ENCODE measurements at places on chromosomes 16 and 17.

DNA sequence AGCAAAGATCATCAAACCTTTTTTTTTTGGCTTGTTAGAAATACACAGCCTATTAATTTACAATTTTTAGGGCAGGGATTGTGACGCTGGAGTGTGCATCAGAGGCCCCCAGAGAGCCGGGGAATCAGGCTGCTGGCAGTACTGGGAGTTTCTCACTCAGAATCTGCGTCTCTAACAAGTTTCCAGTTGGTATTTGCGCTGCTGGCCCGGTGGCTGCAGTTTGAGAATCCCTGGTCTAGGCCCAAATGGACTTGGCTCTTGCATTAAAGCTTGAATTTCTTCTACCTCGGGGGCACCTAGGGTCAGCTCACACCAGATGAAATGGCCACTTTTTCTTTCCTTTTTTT is 150.9 kb upstream of the CIBAR2 start:
- H3K27me3 ChIP-seq = peaks cover 10% of the 10 kb centered on the region
- DNase-seq = no peak
- no peaks in the 10 kb centered on the region for H3K36me3 ChIP-seq
- no peak overlapping the region for H3K27ac ChIP-seq
- no peaks in the 10 kb centered on the region for H3K4me1 ChIP-seq
- no peak overlapping the region for H3K4me3 ChIP-seq

GRCh38 chr17:69286257-69286656 is 40.7 kb downstream of the ABCA5 start:
- H3K36me3 ChIP-seq = peaks cover 28% of the 10 kb centered on the region
- no peak overlapping the region for H3K27ac ChIP-seq
- no peaks in the 10 kb centered on the region for H3K4me1 ChIP-seq
- H3K27me3 ChIP-seq = no peaks in the 10 kb centered on the region
- DNase-seq = no peak

- DNase-seq = no peak
- H3K4me3 ChIP-seq = no peak overlapping the region
- H3K4me1 ChIP-seq = no peaks in the 10 kb centered on the region
- no peak overlapping the region for H3K27ac ChIP-seq
- no peaks in the 10 kb centered on the region for H3K36me3 ChIP-seq
Observed at GRCh38 chr17:62781831-62782251, 26.3 kb downstream of the MARCHF10 start.

- no peak overlapping the region for H3K27ac ChIP-seq
- no peak overlapping the region for H3K4me3 ChIP-seq
- no peaks in the 10 kb centered on the region for H3K4me1 ChIP-seq
- H3K36me3 ChIP-seq = peaks cover 3% of the 10 kb centered on the region
- no peak for DNase-seq
Observed at GRCh38 chr16:53654946-53655345, 48.7 kb downstream of the RPGRIP1L start.

DNA sequence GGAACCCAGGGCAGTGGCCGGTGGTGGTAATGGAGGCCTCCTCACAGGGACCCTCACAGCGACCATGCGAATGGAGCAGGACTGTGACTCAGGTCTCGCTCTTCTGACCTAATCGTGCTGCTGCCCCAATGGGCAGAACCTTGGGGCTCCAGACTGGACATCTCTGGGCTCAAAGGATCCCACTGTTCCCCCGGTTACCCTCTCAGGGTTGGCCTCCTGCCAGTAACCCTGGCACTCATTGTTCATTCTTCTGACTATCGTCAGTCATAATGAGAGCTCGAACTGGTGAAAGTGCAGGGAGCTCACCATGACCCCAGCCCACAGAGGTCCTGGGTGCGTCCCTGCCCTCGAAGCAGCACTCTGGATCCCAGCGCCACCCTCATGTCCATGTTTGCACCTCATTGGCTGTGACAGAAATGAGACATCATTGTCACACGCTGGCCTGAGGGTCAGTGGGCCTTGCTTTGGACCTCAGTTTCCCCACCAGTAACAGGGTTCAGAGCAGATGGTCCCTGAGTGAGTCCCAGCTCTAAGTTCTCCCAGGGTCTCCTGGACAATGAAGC is 4.0 kb upstream of the NPRL3 start:
- peaks cover 4% of the 10 kb centered on the region for H3K27me3 ChIP-seq
- no peak for DNase-seq
- peaks cover 3% of the 10 kb centered on the region for H3K36me3 ChIP-seq
- peaks cover 2% of the 10 kb centered on the region for H3K4me1 ChIP-seq

DNA sequence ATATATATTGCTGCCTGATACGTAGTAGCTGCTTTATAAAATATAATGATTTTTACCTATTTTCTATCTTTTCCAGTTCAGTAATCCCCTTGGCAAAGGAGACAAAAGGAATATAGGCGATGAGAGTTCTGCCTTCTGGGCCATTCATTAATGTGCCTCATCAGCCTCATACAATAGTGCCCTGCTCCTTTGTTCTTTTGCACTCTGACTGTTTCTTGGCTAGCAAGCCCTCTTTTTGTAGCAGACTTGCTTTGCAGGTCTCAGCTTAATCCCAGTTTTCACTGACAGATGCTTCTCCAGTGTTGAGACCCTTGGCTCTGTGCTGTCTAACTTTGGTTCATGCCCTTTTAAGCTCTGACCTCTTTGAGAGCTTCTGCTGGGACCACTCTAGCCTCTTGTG is 10.4 kb downstream of the HSD17B2 start:
- H3K36me3 ChIP-seq = no peaks in the 10 kb centered on the region
- no peaks in the 10 kb centered on the region for H3K4me1 ChIP-seq
- H3K27ac ChIP-seq = no peak overlapping the region
- DNase-seq = no peak
- no peak overlapping the region for H3K4me3 ChIP-seq

GRCh38 chr17:47687748-47688147 is 6.2 kb upstream of the TBKBP1 start:
- no peak for DNase-seq
- no peak overlapping the region for H3K4me3 ChIP-seq
- peaks cover 22% of the 10 kb centered on the region for H3K4me1 ChIP-seq
- H3K27me3 ChIP-seq = no peaks in the 10 kb centered on the region

DNA sequence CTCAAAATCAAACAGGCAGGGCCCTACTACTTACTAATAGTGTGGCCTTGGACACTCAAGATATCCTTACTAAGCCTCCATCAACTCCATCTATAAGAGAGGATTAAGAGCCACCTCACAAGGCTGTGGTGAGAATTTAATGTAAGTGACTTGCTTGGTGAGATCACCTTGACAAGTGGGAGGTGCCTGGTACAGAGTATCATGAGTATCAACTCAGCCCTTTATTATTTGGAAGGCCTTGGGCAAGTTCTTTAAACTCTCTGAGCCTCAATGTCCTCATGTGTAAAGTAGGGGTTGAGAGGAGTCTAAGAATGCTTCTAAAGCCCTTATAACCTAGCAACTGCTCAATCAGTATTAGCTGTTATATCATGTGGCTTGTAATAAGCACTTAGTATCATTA is 15.0 kb downstream of the THUMPD1 start:
- DNase-seq = no peak
- no peaks in the 10 kb centered on the region for H3K4me1 ChIP-seq
- no peaks in the 10 kb centered on the region for H3K36me3 ChIP-seq
- no peaks in the 10 kb centered on the region for H3K27me3 ChIP-seq
- no peak overlapping the region for H3K4me3 ChIP-seq

GRCh38 chr17:28864991-28865849 is 10.4 kb downstream of the ERAL1 start:
- no peak for DNase-seq
- H3K4me1 ChIP-seq = peaks cover 3% of the 10 kb centered on the region
- H3K4me3 ChIP-seq = no peak overlapping the region
- H3K36me3 ChIP-seq = peaks cover 10% of the 10 kb centered on the region
- H3K27me3 ChIP-seq = no peaks in the 10 kb centered on the region

DNA sequence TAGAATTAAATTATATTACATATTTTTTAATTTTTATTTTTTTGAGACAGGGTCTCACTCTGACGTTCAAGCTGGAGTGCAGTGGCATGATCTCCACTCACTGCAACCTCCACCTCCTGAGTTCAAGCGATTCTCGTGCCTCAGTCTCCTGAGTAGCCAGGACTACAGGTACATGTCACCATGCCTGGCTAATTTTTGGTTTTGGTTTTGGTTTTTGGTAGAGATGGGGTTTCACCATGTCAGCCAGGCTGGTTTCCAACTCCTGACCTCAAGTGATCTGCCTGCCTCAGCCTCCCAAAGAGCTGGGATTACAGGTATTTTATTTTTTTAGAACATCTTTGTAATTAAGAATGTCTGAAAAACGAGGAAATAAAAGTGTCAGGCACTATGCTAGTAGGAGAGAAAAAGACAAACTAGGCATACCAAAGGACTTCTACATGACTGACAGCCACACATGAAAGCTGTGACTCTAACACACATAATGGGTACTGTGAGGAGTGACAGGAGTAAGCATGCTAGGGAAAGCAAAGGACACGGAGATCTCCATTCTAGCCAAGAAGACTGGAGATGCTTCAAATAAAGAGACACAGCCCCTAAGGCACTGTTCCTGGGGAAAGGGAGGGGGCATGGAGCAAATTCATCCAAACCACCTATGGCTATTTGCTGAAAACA is 7.3 kb downstream of the GNA13 start:
- H3K4me1 ChIP-seq = peaks cover 56% of the 10 kb centered on the region
- peak overlapping the region; percentile 11 for H3K4me3 ChIP-seq
- peak; percentile 68 for DNase-seq
- H3K27me3 ChIP-seq = no peaks in the 10 kb centered on the region

- peaks cover 36% of the 10 kb centered on the region for H3K36me3 ChIP-seq
- H3K4me3 ChIP-seq = peak overlapping the region; percentile 98
- no peak for DNase-seq
- peak overlapping the region; percentile 95 for H3K27ac ChIP-seq
Observed at GRCh38 chr16:8798174-8798527, 512 bp downstream of the PMM2 start.

DNA sequence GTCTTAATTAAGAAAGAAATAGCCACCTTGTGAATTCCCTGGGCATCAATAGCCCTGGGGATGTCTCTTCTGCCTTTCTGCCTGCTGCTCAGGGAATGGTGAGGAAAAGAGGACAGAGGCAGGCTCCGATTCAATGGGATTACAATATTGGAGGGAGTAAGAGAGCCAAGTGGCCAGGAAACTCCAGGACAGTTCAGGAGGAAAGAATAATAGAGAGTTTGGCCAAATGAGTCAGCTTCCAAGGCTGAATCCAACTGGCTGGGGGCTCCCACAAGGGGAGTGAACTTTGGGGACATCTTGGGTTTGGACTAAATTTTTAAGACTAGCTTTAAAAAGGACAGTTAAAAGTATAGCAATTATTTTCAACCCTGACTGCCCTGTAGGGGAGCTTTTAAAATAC is 235.8 kb upstream of the ASIC2 start:
- no peak overlapping the region for H3K27ac ChIP-seq
- H3K36me3 ChIP-seq = no peaks in the 10 kb centered on the region
- no peaks in the 10 kb centered on the region for H3K4me1 ChIP-seq
- no peaks in the 10 kb centered on the region for H3K27me3 ChIP-seq
- no peak for DNase-seq
- H3K4me3 ChIP-seq = no peak overlapping the region

DNA sequence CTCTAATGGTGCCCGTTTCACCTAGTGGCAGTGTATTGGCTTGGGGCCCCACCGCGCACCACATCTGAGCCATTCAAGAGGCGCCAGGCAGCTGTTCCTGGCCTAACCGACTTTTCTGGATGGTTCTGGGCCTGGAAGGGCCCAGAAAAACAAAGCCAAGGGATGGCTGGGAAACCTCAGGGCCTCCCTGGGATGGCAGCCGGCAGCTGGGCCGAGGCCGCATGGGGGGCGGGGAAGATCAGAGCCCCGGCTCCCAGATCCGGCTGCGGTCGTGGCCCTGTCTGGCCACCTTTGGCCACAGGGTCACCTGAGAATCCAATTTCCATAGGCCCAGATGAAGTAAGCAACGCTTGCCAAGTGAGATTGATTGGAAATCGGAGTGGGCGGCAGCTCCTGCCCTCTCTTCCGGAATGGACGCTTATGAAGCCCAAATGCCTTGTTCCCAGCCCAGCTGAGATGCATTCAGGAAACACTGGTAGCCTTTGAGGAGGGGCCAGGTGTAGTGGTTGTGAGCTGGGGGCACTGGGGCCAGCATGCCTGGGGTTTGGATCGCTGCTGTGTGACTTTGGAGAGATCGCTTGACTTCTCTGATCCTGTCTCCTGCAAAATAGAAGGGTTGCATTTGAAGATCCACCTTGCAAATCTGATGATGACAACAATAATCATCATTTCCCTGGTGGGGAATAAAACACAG is 163.8 kb upstream of the GSE1 start:
- no peaks in the 10 kb centered on the region for H3K36me3 ChIP-seq
- peaks cover 3% of the 10 kb centered on the region for H3K27me3 ChIP-seq
- H3K27ac ChIP-seq = no peak overlapping the region
- no peak for DNase-seq

- H3K36me3 ChIP-seq = peaks cover 50% of the 10 kb centered on the region
- H3K4me1 ChIP-seq = peaks cover 24% of the 10 kb centered on the region
- no peaks in the 10 kb centered on the region for H3K27me3 ChIP-seq
- H3K27ac ChIP-seq = peak overlapping the region; percentile 68
Observed at GRCh38 chr16:48317614-48318315, 67.4 kb downstream of the SIAH1 start.

DNA sequence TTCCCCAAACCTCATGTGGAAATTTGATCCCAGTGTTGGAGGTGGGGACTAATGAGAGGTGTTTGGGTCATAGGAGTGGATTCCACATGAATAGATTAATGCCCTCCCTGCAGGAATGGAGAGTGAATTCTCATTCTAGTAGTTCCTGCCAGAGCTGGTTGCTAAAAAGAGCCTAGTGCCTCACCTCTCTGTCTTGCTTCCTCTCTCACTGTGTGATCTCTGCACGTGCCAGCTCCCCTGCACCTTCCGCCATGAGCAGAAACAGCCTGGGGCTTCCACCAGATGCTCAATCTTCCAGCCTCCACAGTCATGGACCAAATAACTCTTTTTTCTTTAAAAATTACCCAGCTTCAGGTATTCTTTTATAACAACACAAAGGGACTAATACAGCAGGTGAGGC is 72.9 kb upstream of the CLEC3A start:
- no peak overlapping the region for H3K27ac ChIP-seq
- H3K27me3 ChIP-seq = no peaks in the 10 kb centered on the region
- H3K4me1 ChIP-seq = no peaks in the 10 kb centered on the region
- DNase-seq = no peak
- H3K36me3 ChIP-seq = no peaks in the 10 kb centered on the region
- no peak overlapping the region for H3K4me3 ChIP-seq

DNA sequence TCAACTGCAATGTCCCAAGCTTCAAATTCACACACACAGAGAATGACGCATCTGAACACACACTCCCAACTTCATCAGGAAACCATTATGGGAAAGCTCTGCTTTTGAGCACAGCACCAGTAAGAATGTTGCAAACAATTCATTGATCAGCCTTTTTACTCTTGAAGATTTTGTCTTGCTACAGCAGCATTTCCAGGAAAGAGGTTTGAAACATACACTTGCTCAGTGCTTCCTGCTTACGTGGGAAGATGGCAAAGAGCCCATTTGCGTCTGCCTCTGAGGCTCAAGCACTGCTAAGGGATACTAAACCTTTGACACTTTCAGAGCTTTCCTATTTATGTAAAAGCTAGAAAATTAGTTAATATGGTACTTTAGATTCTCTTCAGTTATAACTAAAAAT is 77.2 kb upstream of the MON1B start:
- no peak overlapping the region for H3K27ac ChIP-seq
- no peaks in the 10 kb centered on the region for H3K4me1 ChIP-seq
- DNase-seq = no peak
- H3K27me3 ChIP-seq = no peaks in the 10 kb centered on the region
- H3K4me3 ChIP-seq = no peak overlapping the region
- H3K36me3 ChIP-seq = no peaks in the 10 kb centered on the region

Data from activated CD4-positive, alpha-beta T cell treated with anti-CD3 and anti-CD28 coated beads, Interleukin-2, amount 10 ng/mL, durations not matched to agents 24 days and 14 days (primary cell).